T-helper 17 cell (primary cell): ENCODE measurements at places on chromosomes 3 and 15.

GRCh38 chr3:4478261-4478660 lies 11.2 kb upstream of the SUMF1 start:
- no peak for DNase-seq

GRCh38 chr3:40550167-40550566 lies 25.4 kb downstream of the ZNF621 start:
- DNase-seq, result no peak

DNA sequence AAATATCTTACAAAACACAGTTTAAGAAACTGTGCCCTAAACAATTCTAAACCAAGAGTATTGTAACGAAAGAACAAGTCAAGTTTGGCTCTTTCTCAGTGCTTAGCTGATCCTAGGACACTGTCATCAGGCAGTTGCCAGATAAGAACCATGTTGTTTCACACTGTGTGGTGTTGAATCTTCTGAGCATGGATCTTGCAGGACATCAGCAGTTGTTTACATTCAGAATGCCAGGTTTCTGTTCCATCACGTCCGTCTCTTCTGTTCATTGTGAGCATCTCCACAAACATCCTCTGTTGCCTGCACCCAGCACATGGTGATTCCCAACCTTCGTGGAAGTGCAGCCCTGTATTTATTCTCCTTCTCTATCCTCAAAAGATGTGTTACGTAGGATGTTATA lies 67.9 kb downstream of the DCUN1D1 start:
- DNase-seq, result no peak

DNA sequence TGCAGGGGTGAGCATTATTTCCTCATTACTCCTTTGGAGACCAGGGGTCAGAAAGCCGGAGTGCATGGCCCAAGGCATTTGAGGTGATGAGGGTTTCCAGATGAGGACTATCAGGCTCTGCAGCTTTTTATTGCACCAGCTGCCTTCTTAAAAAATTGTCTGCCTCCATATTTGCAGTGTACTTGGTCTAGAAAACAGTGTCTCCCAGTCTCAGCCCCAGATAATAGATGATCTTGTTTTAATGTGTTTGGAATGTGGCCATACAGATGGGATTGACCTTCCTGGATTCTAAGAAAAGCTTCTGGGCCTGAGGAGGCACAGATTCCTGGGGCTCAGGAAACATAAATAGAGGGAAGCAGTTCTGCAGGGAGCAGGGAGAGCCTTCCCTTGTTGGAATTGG lies 123.3 kb downstream of the GABRG3 start:
- DNase-seq, result no peak

- no peak for DNase-seq
Measured at GRCh38 chr15:64132217-64132616, 19.3 kb upstream of the SNX22 start.

- DNase-seq, result no peak
Measured at GRCh38 chr3:195250473-195251251, 20.3 kb downstream of the XXYLT1 start.

- DNase-seq, result no peak
Measured at GRCh38 chr3:100080573-100080972, 33.7 kb downstream of the FILIP1L start.

- no peak for DNase-seq
Measured at GRCh38 chr3:133747373-133747772, 1.2 kb downstream of the TF start.

DNA sequence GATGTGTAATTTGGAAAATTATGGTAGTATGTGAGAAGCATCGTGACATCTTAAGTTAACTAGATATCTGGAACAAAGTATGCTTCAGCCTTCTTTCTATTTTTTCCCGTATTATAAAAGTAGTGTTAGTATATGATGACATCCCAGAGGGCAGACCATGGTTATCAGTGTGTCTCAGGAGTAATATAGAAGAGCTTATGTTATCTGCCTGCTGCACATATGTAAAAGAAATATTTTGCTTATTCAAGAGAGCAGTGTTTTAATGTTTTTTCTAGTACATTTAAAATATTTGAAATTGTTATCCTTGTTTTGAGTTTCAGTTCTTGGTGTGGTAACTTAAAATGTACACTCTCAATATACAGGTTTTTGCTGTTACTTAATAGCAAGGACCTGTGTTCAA lies 24.1 kb downstream of the PLCL2 start:
- no peak for DNase-seq

DNA sequence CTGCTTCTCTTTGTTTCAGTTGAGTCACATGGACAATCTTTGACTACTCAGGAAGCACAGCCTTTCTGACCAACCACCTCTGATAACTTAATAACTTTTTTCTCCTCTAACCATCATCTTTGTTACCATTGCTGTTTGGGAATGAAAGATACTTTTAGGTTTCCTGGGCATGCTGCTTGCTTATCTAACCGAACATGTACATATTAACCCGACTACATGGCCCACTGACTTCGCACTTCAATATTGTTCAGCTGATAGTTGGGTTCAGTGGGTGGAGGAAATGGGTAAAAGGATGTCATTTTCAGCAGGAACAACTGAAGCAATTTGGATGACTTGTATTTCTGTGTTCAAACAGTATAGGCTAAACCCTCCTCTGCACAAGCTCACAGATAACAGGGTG lies 214.3 kb downstream of the SQOR start:
- no peak for DNase-seq

DNA sequence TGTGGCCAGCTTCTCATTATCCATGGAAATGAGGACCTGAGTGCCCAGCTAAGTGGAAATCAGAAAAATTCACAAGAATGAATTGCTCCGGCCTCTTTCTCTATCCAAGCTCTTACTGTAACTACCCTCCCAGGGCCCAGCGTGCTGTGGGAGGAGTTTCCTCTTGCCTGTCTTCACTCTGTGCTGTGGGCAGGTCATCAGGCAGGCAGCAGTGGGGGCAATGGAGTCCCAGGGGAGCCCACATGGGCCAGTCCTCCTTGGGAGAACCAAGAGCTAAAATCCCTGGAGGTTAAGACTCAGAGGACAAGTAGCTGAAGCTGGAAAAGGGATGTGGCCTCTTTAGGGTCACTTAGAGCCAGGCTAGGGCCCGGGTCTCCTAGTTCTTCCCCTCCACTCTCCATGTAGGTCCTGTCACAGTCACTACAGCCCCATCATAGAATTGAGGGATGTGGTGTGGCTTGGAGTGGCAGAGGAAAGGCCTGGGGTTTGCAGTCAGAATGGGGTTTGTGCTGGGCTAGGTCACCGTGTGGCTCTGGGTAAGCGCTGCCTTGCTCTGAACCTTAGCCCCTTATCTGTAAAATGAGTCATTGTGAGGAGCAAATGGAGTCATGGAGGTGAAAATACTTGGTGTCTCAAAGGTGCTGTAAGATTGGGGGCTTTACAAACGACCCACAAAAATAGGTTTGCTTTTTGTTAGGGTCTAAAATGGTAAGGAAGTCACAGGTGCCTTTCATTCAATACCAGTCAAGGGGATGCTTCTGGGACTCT lies 3.7 kb downstream of the GASK1A start:
- no peak for DNase-seq

GRCh38 chr3:173663696-173664111 lies 266.2 kb downstream of the NLGN1 start:
- no peak for DNase-seq

DNA sequence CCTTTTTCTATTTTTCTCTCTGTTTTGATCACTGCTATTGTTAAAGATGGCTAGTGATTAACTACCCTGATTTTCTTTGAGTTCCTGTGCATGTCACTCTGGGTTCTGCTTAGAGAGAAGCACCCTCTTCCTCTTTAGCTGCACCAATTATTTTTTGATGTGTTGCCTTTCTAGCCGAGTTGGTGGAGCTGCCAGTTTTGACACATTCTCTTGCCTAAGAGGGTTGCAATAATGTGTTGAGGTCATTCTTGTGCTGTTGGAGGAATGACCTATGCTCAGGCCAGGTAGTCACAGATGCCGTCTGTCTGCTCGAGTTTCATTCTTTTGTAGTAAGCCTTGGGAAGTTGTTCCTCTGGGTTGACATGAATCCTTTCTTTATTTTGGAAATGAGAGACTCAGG lies 84.6 kb upstream of the DPH6 start:
- no peak for DNase-seq

DNA sequence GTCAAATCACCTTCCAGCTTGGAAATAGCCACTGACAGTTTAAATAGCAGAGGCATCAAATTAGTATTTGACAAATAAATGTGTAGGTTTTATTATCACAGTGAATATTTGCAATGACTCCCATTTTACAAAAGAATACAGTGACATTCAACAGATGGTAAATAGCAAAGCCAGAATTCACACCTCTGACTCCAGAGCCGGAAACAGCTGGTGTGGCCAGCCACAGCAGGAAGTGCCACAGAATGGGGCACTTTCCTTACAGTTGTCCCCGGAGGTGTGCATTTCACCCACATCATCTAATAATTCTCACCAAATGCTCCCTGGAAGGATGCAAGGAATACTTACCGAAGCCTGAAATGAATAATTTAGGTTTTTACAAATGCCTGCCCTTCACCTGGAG lies 295.7 kb upstream of the WNT5A start:
- DNase-seq, result no peak

GRCh38 chr3:89052386-89052785 lies 55.0 kb upstream of the EPHA3 start:
- DNase-seq, result no peak

DNA sequence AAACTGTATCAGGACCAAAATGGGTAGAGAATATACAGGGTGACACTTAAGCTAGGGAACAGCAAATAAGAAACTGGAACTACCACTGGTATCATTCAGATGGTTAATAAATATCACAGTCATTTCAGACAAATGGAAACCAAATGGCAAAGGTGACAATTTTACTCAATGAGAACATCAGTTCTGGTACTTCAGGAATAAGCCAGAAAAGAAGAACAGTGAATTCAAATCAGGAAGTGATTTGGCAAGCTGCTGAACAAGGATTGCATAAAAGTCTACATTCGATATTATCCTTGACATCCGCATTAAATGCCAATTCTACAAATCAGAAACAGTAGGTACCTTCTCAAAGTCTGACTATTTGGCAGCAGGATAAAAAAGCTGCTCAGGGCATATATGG lies 23.5 kb upstream of the STIMATE start:
- no peak for DNase-seq

GRCh38 chr15:100191161-100191560 lies 150.6 kb downstream of the ADAMTS17 start:
- DNase-seq, result no peak

DNA sequence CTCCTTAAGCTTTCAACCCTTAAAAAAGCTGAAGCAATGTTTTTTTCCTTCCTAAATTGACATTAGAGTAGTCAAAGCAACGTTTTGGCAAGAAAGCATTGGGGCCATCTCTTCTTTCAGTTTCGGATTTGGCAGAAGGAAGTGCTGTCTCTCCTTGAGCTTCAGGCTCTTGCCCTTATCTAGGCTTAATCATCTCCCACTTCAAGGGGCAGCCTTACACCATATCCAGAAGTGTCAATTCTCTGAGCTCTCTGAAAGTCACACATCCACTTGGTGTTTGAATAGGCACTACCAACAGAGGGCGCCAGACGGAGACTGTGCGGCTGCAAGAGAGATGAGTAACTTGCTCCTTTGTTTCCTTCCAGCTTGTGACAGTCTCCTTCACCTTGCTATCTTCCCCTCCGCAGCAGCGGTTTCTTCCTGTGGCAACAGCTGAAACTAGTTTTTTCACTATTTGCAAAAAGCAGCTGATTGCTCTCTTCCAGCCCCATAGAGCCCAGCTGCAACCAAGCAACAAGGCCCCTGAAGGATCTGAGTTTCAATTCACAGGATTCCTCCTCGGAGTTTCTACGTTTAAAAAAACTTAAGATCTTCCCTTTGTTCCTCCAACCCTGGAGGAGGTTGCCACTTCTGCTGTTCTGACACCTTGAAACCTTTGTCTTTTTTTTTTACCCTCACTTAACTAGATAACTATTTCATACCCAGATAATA lies 147.0 kb upstream of the SLCO3A1 start:
- peak; percentile 51 for DNase-seq

DNA sequence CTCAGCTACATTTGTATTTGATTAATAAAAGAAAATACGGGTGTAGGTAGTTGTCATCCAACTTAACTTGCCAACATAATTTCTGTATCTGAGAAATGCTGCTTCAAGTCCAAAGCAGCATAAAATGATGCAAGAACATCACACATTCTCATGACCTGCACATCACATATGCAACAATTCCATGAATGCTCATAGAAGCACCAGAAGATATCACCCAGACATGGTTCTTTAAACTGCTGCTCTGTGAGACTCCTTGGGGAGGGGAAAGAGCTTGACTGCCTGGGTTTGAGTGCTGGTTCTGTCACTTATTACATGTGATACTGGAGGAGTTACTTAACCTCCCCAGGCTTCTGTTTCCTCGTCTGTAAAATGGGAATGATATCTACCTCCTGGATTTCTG lies 39.4 kb downstream of the CHST14 start:
- no peak for DNase-seq

GRCh38 chr3:195885036-195885891 lies 23.1 kb downstream of the TNK2 start:
- DNase-seq, result no peak

GRCh38 chr3:143677430-143677829 lies 170.8 kb downstream of the SLC9A9 start:
- no peak for DNase-seq

DNA sequence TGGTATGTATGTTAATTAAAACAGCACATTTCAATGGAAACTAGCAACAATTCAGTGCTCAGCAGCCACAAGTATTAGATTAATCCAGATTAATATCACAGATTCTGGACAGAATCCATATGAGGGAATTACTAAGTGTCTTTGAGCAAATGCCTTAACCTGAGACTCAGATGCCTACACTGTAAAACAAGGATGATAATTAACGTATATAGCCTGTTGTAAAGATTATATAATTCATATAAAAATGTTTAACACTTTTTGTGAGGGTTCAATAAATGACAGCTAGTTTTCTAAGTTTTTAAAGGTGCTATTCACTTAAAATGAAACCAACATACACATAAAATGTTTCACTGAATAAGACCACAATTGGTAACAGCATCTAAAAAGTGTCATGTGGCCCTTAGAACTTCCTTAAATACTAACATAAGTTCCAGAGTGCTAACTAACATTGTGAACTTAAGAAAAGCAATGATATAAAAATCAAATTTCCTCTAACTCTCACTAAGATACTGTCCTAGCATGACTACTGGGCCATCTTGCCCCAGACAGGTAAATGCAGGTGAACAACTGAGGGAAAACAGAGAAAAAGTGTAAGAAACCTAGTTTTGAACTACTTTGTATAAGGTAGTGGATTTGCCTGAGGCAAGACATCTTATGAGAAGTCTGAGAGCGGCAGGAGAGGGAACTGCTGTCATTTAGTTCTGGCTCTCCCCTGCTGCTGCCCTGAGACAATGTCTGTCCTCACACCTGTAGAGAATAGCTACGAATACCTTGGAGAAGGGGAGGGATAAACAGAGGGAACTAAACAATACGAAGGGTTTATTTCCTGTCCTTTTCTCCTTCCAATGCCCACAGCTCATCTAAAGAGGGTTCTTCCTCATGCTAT lies 151.3 kb downstream of the ADAM10 start:
- no peak for DNase-seq

DNA sequence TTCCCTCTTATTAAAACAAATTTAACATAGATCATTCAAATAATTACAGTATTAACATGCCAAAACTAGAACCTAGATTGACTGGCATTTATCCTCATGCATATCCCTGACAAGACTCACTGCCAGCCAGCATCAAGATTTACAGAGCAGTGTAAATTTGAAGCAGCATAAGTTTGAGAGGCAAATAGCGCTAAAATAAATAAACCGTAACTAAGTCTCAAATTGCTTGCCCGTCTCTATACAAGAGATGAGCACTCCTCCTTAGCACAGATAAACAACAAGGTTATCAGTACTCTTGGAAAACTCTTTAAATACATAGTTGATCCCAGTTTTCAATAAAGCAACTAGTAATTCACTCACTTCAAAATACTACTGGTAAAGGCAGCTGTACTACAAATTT lies 29.6 kb downstream of the MSL2 start:
- no peak for DNase-seq

- no peak for DNase-seq
Measured at GRCh38 chr15:98727115-98728040, 79.0 kb downstream of the IGF1R start.
